Hematopoietic multipotent progenitor cell treated with erythropoietin and hydrocortisone succinate and interleukin-3 and kit ligand, for 17 days (in vitro differentiated cells): ENCODE measurements at places on chromosomes 12 and 14.

DNA sequence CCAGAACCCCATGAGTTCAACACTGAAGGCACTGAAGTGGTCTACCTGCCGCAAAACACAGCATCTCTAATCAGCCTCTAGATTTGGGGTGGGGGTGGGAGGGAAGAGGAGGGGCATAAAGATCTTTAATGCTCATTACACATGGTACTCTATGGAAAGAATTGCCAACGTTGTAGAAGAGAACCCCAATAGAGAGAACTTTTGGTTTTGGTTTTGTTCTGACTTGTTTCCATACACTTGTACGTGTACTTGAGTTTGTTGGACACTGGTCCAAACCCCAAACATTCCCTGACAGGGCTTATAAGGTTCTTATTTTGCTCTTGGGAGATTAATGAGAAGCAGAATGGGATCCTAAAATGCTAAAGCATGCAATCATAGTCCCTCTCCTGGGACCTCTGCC lies 31.0 kb downstream of the GNPTAB start:
- DNase-seq: no peak

- no peak for DNase-seq
Measured at GRCh38 chr12:72134246-72135020, 137.7 kb upstream of the TRHDE start.

DNA sequence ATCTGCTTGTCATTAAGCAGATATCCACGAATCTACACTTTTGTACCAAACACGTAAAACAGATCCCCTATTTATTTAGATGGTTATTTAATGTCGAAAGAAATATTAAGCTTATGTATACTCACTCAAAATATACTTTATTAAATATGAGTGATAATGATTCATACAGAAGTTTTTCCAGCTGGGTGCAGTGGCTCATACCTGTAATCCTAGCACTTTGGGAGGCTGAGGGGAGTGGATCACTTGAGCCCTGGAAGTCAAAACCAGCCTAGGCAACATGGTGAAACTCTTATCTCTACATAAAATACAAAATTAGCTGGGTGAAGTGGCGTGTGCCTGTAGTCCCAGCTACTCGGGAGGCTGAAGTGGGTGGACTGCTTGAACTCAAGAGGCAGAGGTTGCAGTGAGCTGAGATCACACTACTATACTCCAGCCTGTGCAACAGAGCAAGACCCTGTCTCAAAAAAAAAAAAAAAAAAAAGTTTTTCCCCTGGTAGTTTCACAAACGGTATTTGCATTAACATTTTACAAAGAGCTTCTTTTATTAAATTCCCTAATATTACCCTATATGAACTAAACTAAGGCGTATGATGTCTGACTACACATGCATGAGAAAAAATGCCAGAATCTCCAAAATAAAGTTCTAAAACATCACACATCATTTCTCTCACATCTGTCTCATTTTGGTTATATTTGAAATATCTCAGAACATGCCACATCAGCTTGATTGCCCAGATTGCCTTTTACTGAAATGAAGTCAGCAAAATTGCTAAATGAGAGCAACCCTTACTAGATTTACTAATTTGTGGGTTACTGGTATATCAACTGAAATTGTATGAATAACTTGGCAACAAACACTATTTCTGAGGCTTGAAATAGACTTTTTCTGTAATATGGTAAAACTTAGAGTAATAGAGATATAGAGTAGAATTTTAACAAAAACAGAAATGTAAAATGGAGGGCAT lies 74.9 kb downstream of the PAWR start:
- no peak for DNase-seq

GRCh38 chr12:78088391-78088832 lies 257.7 kb downstream of the NAV3 start:
- no peak for DNase-seq

- DNase-seq: no peak
Measured at GRCh38 chr14:59116984-59117415, 71.5 kb upstream of the DAAM1 start.

DNA sequence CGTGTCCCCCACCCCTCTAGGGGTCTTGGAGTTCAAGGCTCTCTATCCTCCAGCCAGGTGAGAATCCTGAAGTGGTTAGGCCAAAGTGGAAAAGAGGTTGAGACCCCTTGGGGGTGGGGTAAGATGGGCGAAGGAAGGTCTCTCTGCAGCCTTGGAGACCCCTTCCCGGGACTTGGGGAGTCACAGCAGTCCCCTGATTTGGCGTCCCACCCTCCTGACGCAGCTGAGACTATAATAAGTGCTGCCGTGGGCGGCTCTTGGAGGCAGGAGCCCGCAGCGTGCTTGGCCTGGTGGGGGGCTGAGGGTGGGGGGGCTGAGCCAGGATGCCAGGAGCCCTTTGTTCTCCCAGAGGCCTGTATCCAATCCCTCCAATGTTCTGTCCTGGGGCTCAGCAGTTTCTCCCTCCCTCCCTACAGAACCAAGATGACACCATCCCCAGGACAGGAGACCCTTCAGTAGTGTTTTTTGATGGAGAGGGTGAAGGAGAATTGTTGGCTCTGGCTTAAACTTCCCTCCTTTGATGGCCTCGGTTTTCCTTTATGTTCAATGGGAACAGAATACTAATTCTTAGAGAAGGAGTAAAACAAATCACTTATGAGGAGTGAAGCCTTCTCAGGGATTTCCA lies 1.5 kb upstream of the AGAP2 start:
- DNase-seq: no peak

DNA sequence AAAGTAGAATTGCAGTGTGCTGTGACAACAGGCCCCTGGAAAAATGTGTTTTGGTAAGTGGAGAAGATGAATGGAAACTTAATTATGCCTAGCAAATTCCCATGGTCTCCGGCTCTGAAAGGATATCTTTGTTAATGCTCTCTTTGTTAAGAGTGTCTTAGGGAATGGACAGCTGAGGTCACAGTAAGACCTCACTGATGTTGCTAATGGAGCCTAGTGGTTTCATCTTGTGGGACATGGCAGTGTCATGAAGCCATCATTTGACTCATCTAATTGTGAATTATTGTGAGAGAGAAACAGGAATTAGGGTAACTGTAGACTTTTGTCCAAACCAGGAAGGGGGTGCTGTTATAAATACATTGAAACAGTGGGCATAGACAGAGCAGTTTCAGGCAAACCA lies 330.3 kb downstream of the TMTC2 start:
- DNase-seq: no peak

DNA sequence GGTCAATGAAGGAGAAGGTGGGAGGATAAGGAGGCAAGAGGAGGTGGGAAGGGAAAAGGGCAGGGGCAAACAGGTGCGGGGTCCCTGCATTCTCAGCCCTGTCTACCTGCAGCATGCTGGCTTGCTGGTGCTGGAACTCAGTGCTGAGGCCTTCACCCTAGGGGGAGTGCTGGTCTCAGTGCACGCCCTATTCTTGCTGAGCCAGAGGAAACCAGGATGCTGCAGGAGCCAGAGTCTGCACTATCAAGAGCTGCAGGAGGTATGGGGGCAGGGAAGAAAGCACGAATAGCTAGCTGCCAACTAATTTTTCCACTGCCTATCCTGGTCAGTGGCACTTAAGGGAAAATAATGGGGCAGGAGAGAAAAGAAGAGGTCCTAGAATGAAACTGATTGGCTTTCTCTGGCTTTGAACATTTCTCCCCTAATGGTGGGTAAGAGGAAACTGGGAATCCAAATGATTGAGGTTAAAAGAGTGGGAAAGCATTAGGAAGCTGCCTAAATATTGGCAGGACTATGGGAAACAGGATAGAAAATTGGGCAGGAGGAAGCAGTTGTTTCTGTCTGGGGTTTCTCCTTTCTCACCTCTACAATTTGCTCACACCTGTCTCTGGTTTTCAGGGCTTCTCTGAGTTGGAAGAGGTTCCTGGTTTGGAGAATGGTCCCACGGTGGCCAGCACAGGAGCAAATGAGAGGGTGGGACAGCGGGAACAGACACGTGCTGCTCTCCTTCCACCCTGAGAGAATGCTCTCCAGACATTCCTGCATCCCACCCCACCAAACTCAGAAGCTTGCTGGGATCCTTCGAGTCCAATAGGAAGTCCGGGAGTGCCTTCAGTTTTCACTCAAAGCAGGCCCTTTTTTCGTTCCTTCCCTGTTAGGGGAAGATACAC lies 1.9 kb downstream of the TMEM253 start:
- DNase-seq: peak; percentile 36

GRCh38 chr12:48183876-48184548 lies 568 bp downstream of the CCDC184 start:
- DNase-seq: no peak

GRCh38 chr12:52821826-52822660 lies 8.1 kb upstream of the KRT4 start:
- no peak for DNase-seq

- DNase-seq: no peak
Measured at GRCh38 chr12:119375883-119376190, 41.3 kb downstream of the CCDC60 start.

DNA sequence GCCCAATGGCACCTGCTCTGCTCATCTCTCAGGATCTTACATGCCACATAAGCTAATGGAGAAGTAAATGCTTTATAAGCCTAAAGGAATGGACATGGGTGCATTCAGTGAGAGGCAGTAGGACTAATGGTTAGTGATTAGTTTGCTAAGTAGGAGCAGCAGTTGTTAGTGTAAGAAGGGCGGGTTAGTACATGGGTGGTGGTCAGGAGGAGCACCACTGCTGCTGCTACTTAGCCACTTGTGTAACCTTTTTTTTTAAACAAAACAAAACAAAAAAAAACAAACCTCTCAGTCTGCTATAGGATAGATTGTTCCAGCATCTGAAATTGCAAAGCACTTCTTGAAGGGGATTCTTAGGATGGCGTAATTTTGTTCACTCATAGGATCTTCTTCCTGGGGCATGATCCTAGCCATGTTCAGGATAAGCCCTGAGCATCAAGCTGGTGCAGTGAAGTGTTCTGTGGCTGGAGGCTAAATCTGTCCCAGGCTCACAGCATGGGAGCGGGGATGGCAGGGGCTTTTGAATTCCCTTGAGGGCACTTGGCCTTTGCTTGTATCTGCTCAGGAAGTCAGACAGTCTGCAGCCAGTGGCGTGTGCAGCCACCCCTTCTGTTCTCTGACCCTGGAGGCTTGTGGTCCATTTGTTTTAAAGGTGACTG lies 63.6 kb downstream of the CHST11 start:
- no peak for DNase-seq

GRCh38 chr12:108580531-108580930 lies 17.4 kb downstream of the TMEM119 start:
- no peak for DNase-seq

- no peak for DNase-seq
Measured at GRCh38 chr12:104668274-104668718, 211.5 kb downstream of the CHST11 start.

DNA sequence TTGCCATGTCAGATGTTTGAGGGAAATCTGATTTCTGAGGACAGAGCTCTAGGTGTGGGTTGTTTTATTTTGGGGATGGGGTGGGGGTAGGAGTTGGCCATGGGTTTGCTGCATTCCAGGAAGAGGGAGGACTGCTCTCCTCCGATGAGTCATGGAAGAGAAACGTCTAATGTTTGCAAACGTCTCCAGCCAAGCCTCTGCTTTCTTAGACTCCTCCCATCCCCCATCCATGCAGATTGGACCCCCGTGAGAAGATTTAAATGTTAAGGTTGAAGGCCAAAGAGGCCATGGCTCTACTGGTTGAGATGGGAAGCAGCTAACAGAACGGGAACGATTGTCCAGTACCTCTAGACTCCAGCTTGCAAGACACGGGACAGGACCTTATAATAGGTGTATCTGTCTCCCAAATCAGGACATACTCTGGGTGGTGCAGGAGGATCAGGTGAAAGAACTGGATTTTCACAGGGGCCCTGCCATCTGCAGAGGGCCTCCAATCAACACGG lies 11.4 kb upstream of the ATP2A2 start:
- DNase-seq: no peak
